ENCODE measurements at places on chromosomes 7 and 10.
A peak's percentile ranks its signal among the peaks of the same experiment; 100 is the strongest.

DNA sequence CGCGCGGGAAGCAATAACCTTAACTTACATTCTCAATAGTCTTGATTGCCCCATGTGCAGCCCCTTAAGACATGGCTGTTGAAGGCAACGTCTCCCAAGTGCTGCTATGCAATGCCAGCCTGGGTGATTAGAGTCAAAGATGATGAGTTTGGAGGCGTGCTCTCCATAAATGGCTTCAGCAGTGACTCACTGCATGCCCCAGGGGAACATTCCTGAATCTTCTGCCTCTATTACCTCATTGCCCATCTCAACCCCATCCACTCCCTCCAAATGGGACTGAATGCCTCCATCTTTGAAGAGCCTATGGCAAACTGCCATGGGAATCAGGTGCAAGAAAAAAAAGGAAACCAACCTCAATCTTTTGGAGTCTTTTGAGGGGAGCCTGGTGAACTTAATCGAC, 282.8 kb downstream of the SNX10 start:
- DNase-seq = no peak

DNA sequence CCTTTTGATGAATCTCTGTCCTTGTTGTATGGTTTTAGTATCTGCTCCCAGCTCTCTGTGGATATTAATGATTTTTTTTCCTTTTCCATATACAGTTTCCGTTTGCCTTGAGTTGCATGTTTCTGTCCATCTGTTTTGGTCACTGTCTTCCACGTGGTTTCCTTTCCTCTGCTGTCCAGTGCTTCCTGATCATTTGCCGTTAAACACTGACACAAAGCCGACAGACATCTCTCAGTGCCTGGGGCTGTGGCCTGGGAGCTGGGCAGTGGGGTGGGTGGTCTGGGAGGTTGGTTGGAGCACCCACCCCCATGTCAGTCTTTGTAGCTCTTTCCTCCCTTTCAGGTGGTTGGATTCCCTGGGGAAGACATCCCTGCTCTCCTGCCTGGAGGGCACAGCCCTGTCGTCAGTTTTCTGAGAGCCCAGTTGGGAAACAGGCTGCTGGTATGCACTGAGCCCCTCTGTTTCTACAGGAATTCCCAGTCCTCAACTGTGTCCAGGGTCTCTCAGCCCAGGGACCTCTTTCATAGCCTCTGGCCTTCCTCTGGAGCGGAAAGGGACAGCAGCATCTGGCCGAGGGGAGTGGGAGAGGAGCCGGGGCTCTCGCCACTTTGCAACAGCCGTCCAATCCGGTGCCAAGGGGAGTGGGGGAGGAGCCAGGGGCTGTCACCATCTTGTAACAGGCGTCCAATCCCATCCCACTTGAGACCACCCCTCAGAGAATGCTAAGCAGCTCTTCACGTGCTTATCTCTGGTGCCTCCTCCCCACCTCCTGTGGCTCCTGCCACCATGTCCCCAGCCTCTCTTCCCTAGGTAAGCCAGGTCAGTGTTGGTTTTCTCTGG, 26.7 kb upstream of the MKI67 start:
- DNase-seq = no peak

DNA sequence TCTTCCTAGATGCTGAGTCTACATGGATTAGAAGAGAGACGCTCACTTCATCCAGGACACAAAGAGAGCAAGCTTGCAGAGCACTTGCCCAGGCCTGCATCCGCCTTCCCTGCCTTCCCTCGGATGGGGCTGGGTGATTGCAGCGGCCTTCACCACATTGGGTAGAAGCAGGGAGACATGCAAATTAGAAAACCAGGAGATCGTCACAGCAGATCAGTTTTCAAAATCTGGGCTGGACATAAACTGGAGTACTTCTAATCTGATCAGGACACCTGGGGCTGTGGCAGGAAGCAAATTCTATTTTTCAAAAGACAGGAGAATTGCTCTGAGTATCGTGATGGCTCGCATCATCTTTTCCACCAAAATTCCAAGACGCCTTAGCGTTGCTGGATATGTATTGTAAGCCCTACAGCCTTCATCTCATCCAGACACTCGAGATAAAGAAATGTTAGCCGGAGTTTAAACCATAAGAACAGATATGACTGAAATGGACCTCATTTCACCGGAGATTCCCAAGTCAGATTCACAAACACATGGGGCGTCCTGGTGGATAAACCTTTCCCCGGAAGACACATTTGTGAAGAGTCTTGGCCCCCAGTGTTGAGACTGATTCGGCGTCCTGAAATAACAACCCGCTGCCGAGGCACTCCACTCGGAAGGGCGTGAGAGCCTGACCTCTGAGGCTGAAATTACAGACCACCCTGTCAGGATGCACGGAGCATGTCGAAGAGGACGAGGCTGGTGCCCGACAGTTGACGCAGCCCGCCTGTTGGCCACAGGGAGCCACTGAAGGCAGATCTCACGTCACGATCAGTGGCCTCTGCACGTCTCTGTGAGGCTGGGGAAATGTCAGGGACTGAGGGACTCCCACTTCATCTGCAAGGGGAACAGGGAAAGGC, 91.2 kb upstream of the PARD3 start:
- no peak for DNase-seq

DNA sequence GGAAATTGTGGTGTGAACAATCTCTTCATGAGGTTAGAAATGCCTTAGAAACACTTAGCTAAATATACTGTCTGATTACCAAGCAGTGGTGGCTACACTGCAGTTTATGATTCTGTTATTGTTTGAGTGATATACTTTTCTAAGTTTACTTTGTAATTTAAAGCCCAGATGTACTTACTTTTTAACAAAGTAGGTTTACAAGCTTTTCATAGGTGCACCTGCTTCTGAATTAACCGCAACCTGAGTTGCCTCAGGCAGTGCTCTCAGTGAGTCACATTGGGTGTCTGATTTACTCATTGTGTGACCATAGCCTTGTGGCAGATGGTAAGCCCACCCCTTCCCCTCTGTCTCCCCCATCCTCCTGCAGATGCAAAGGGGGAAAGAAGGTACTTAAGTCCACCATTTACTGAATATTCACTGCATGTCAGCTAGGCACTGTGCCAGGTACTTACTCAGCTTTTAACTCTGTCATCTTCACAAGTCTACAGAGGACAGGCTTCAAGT, 9.0 kb downstream of the MTURN start:
- DNase-seq = peak; percentile 49

DNA sequence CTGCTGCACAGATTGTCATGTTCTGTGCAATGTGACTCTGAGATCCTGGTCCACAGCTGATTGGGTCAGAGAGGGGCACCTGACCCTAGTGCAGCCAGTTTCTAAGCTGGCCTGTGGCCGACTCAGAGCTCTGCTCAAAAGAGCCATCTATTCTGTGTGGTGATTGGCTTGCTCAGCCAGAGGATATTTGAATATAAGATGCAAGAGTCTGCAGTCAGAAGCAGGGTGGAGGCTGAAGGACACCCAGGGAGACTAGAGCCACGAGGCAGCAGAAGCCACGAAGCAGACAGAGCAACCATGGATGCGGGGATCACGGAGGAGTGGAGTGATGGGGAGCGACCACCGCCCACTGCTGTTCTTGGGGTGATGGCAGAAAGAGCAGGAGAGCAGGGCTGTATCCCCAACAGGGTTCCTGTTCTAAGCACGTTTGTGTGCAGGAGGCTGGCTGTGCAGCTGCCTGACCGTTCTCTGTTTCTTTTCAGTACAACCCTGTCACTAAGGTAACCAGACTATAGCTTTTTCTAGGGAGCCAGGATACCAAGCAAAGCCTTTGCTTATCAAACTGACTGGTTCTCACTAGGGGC, 19.5 kb upstream of the RHEB start:
- DNase-seq = no peak

DNA sequence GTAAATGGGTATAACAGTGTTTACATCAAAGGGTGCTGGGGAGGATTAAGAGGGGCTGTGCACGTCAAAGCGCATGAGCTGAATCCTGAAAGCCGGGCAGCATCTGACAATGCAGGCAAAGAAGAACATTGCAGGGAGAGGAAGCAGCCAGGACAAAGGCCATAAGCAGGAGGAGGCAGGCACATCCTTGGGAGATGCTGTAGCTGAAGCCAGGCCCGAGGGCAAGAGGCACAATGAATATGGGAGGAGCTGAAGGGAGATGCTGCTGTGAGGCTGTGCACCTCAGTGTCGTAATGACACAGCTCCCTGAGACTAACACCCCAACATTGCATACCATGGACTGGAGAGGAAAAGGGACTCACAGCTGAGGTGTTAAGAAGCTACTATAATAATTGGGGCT, 129.2 kb downstream of the BTAF1 start:
- DNase-seq = no peak

DNA sequence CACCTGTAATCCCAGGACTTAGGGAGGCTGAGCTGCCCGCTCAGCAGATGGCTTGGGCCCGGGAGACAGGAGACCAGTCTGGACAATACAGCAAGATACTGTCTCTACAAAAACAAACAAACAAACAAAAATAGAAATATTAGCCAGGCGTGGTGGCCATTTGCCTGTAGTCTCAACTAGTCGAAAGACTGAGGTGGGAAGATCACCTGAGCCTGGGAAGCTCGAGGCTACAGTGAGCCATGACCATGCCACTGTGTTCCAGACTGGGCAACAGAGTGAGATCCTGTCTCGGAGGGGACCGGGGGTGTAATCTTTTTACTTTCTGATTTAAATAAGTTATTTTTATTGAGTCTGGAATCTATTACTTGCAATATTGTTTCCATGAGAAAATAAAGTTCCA, 274.6 kb downstream of the PARD3 start:
- DNase-seq = no peak

DNA sequence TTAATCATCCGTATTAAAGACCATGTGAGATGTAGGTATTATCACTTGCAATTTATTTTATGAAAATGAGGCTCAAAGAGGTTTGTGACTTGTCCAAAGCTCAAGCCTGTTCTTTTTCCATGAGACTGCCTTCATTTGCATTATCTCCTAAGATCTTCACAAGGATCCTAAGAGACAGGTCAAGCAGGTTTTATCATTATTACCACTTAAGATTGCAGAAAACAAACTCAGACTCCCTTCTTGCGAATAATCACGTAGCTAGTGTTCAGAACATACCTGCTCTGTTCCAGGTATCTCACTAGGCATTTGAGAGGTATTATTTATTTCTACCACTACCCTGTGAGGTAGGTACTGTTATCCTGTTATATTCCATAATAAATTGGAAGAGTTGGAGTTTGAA, 64.8 kb downstream of the ZNRF2 start:
- DNase-seq = no peak

GRCh38 chr10:59870152-59870551, 36.2 kb downstream of the CCDC6 start:
- DNase-seq = no peak

DNA sequence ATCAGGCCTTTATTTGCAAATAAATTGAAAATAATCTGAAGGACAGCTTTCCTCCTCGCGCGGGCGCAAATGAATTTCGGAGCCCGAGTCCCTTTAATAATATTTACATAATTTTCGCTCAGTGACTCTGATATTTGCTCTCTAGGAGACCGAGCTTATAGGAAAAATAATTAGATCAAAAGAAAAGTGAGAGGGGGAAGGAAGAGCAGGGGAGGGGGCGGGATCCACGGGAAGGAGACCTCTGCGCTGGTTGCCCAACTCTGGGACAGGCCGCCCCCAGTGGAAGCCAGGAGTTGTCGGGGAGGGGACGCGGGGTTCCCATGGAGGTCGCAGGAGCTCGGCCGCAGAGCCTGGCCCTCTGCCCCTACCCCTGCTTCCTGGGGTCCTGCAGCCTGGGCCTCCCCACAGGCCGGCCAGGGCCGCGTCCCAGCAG, 5.8 kb downstream of the UNCX start:
- DNase-seq = no peak

DNA sequence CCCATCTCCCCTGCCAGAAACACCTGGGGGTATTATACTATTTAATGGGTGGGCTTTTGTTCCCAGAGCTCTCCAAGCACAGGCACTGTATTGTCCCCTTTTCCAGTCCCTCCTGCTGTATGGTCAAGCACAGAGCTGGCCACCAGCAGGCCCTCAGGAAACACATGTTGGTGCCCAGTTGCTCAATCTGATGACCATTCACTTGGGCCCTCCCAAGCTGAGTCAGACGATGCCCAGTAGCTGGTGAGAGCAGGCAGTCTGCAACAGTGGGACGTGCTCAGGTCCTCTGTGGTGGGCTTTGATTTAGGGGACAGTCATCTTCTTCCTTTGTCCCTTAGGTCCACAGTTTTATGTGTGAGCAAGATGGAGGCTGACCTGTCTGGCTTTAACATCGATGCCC, 11.8 kb downstream of the SFXN2 start:
- no peak for DNase-seq

DNA sequence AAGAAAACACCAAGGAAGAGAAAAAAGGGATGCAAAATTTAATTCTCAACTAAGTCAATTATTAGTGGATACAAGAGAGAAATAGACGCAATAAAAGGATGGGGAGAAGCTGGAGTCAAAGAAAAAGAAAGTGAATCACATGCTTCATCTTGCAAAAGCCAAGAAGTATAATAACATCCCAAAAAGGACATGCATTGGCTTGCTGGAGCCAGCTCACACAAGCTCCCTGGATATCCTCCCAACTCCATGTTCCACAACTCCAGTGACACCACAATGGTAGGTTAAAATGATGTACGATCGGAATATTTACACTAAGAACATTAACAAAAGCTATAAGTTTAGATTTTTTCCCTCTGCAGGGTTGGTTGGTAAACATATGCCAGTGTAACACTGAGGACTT, 72.4 kb downstream of the MACC1 start:
- DNase-seq = no peak

GRCh38 chr10:22742678-22743077, 28.3 kb upstream of the PIP4K2A start:
- no peak for DNase-seq

DNA sequence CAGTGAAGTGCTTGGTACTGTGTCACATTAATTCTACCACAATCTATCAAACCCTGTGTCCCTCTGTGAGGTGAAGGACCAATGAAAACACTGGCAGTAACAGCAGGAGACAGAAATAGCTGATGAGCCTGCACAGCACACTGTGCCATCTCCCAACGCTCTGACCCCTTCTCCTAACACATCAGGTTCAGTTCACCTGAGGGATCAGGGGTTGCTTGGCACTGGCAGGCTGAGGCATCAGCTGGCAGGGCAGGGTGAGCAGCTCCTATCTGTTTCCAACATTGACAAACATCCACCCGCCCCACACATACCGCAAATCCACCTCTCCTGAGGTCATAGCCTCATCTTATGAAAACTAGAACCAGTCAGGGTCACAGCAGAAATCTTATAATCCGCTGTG, 120.9 kb downstream of the ICA1 start:
- DNase-seq = no peak

- no peak for DNase-seq
Observed at GRCh38 chr10:124724279-124725027, 19.7 kb downstream of the FAM53B start.

DNA sequence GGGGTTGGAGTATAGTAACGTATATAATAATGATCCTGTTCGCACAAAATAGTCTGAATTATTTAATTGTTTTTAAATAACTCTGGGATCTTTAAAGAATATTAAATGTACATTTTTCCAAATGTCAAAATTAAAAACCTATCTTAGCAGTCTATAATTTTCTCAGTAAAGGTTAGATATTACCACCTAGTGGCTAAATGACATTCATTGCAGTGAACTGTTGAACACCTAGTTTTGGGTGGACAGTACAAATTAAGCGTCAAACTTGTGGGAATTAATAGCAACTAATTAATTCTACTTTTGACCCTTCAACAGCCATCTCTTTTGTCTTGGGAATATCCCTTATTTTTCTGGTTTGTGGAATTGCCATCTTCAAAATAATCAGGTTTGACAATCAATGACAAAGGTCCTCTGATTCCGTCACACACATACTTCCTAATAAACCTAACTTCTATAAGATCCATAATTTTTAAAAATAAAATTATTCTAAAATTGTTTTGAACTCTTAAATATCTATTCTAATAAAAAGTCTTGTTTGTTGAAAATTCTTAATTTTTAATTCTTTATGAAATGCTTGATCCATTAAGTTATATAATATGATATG, 165.7 kb downstream of the SEMA3D start:
- no peak for DNase-seq

Data from NCI-H446 (cell line).